ENCODE measurements at places on chromosomes 1 and 21.

DNA sequence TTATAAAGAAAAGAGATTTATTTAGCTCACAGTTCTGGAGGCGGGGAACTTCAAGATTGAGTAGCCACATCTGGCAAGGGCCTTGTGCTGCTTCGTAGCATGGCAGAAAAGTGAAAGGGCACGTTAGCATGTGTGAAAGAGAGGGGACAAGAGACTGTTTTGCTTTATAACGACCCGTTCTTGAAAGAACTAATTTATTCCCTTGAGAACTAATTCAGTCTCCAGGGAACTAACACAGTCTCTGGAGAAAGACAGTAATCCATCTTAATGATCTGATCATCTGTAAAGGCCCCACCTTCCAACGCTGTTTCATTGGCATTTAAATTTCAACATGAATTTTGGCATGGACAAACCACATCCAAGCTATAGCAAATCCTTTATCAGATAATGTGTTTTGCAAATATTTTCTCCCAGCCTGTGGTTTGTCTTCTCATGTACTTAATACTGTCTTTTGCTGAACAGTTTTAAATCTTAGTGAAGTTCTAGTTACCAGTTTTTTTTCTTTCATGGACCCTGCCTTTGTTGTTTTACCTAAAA is 26.1 kb downstream of the MTR start:
- no peak for DNase-seq

GRCh38 chr21:36320421-36321324 is 676 bp downstream of the MORC3 start:
- DNase-seq = no peak

GRCh38 chr1:212309967-212310366 is 24.8 kb downstream of the PPP2R5A start:
- DNase-seq = no peak

DNA sequence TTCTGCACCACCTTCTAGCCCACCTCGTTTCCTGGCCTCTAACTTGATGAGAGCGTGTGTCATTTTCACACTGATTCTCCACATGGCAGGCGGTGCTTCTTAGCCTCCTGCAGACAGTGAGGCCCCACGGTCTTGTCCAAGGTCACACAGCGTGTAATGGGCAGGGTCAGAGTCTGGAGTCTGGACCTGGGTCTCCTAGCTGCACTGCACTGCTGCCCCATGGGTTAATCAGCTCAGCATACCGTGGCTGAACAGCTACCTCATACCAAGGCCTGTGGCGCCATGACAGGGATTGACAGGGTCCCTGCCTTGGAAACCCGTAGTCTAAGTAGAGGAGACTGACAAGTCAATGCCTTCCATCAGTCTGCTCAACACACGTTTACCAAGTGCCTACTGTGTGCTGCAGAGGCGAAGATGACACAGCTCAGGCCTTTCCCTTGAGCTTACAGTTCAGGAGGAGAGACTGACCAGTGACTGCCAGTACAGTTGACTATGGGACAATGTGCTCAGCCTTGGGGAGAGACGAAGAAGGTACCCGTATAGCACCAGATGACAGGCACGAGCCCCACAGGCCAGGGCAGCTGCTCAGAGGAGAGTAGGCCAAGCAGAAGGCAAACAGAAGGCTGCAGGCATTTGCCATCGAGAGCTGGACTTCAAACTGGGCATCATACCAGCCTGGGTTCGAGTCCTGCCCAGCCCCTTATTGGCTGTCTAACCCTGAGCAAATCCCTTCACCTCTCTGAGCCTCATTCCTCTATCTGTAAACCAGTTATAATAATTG is 5.5 kb downstream of the PCSK9 start:
- no peak for DNase-seq

DNA sequence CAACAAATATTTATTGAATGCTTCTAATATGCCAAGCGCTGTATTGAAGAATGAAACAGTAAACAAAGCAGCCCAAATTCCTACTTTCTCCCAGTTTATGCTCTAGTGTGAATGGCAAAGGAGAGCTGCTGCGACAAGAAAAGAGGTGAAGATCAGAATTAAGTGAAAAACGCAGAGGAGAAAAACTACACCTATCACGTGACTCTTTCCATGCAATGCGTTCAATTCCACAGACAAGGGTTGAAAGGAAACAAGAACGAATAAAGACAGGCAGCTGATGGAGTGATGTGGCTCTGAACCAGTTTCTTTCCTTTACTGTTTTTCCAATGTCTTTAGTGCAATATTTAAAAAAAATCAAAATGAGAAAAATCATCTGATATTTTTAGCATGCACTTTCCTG is 23.6 kb downstream of the MT1HL1 start:
- no peak for DNase-seq

GRCh38 chr1:172745014-172745413 is 86.1 kb downstream of the FASLG start:
- DNase-seq = no peak

GRCh38 chr1:157368363-157368762 is 184.0 kb downstream of the FCRL5 start:
- DNase-seq = no peak

- DNase-seq = no peak
These were observed 95.3 kb upstream of the SLC25A33 start for GRCh38 chr1:9443913-9444445.

GRCh38 chr1:26459573-26460031 is 12.6 kb upstream of the HMGN2 start:
- no peak for DNase-seq

GRCh38 chr1:199020051-199020450 is 381.2 kb downstream of the PTPRC start:
- DNase-seq = no peak

GRCh38 chr1:230249695-230250480 is 176.2 kb downstream of the PGBD5 start:
- no peak for DNase-seq

- DNase-seq = no peak
These were observed 459.6 kb downstream of the PTPRC start for GRCh38 chr1:199098468-199098867.

GRCh38 chr21:43907751-43908150 is 42.7 kb downstream of the AGPAT3 start:
- no peak for DNase-seq

- no peak for DNase-seq
These were observed 184.5 kb downstream of the DHRS3 start for GRCh38 chr1:12433323-12434053.

- no peak for DNase-seq
These were observed 119.4 kb downstream of the SLC16A1 start for GRCh38 chr1:112836642-112837041.

GRCh38 chr1:2981388-2981787 is 39.9 kb upstream of the ACTRT2 start:
- DNase-seq = no peak

DNA sequence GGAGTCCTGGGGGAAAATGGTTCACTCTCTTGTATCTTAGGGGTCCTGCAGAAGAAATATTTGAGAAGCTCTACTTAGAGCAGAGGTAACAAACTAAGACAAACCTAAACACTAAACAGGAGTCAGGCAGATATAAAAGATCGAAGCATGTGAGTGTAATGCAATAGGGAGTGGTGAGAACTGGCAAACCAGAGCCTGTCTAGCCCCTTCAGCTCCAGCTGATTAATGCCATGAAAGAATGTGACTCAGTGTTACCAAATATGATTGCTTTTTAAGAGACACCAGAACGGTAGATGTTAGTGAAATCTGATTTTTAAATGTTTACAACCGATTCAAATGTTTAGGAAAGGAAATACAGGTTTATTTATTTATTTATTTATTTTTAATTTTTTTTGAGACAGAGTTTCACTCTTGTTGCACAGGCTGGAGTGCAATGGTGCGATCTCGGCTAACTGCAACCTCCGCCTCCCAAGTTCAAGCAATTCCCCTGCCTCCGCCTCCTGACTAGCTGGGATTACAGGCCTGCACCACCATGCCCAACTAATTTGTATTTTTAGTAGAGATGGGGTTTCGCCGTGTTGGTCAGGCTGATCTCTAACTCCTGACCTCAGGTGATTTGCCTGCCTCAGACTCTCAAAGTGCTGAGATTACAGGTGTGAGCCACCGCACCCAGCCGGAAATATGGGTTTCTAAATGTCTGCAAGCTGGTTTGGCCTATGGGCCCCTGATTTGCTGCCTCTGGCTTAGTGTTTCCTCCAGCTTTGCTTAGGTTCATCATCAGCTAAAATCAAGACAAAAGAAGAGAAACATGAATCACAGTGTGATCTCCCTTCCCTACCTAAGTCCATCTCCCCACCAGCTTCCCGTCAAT is 12.2 kb downstream of the TXNIP start:
- no peak for DNase-seq

- DNase-seq = no peak
These were observed 4.8 kb downstream of the PHACTR4 start for GRCh38 chr1:28374297-28374696.

DNA sequence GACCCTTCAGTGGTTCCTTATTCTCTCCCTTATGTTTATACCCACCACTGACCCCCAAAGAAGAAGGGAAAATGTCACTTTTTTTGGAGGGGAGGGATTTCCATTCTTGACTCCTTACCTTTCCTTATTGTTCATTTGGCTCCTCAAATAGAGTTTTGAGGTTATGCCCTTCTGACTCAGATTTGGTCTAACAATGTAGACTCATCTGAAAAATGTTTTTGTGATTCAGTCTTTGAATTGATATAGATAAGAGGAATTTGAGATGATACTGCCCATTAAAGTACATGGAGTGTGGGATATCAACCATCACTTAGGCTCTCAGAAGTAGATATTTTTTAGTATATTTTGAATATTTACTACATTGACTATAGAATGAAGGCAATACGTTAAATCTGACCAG is 16.1 kb downstream of the USP1 start:
- no peak for DNase-seq

DNA sequence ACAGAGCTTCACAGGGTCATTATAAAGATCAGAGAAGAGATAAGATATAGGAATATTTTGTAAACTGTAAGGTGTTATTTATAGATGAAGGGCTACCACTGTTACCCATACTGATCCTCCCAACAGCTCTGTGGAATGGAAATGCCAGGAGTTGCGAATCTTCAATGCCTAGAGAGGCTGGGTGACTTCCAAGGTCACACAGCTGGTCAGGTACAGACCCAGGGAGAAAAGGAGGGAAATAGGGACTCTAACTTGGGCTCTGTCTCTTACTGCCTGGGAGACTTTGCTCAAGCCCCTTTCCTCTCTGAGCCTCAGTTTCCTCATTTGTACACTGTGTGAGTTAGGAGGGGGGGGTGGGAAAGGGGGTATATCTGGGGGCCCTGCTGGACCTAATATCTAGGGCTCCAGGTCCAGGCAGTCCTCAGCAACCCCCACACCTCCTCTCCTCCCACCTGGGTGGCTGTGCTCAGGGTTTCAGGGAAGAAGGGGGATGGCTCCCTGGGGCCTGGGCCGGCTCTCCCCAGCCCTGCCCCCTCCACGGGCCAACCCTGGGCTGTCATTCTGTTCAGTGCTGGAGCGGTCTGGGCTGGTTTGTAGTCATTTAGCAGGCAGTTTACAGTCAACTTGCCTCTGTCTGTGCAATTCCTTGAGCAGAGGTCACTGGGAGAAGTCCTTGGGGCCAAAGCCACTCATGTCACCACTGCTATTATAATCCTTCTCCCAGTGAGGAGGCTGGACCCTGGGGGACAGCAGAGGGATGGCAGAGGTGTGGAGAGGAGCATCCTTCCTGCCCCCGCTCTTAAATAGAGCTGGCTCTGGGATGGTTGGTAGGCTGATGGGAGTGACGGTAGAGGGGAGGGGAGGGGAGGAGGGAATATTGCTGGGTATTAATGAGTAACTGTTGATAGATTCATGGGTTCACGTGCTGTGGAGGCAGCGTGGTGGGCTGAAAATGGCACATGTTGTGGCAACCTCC is 1.7 kb downstream of the BSND start:
- no peak for DNase-seq

- DNase-seq = no peak
These were observed 17.6 kb downstream of the SLC2A1 start for GRCh38 chr1:42940851-42941639.

DNA sequence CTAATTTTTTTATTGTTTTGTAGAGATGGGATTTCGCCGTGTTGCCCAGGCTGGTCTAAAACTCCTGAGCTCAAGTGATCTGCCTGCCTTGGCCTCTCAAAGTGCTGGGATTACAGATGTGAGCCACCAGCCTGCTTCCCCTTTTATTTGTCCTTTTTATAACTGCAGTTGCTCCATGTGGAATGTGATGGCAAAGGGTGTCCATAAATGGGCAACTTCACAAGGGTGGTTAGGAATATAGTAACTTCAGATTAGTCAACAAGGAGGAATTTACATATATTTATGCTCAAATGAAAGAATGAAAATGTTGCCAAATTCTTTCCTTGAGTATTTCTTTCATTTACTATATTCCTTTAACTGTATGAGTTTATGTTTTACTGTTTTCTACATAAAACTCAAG is 182.9 kb downstream of the BACH1 start:
- DNase-seq = no peak

DNA sequence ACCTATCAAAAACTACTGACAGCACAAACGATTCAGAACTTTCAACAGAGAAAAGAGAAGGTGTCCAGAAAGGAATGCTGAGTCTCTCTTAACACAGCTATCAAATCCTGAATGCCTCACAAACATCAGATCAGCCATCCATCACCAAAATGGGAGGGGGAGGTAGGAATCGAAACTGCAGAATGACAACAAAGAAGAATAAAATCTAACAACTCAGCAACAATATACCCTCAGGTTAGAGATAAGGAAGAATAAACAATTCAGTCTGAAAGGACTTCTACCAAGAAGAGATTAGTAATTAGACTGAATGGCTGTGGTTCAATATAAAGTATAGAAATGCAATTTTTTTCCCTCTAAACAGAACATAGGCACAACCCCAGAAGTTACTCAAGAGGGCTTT is 94.4 kb downstream of the RERE start:
- no peak for DNase-seq

DNA sequence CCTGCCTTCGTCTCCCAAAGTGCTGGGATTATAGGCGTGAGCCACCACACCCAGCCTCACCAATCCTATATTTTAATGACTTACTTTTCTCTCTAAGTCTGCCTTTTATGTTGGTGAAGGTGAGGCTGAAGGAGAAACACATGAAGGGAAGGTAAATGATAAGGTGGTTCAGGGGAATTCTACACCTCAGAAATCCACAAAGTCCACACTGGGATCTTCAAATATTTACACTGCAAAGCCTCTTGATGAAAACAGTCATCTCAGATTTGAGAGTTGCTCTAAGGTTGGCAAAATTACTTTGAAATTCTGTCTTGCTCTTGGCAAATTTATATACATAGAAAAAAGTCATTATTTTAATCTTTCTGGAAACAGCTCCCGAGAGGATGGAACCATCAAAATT is 42.0 kb upstream of the CACHD1 start:
- DNase-seq = no peak

DNA sequence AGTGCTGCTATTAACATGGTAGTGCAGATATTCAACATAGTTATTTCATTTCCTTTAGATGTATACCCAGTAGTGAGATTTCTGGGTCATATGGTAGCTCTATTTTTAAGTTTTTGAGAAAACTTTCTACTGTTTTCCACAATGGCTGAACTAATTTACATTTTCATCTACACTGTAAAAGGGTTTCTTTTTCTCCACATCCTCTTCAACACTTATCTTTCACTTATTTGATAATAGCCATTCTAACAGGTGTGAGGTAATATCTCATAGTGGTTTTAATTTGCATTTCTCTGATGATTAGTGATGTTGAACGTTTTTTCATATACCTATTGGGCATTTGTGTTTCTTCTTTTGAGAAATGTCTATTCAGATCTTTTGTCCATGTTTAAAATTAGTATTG is 149.8 kb downstream of the PDE4B start:
- no peak for DNase-seq

GRCh38 chr1:3771108-3772026 is 1.2 kb upstream of the SMIM1 start:
- DNase-seq = no peak
